HuH-7.5 (cell line): ENCODE measurements at places on chromosomes 5 and 9.

GRCh38 chr5:52751137-52751536 is 36.6 kb upstream of the ITGA1 start:
- DNase-seq, result no peak

- no peak for DNase-seq
These were observed 81.9 kb upstream of the SLC30A5 start for GRCh38 chr5:69011910-69012309.

DNA sequence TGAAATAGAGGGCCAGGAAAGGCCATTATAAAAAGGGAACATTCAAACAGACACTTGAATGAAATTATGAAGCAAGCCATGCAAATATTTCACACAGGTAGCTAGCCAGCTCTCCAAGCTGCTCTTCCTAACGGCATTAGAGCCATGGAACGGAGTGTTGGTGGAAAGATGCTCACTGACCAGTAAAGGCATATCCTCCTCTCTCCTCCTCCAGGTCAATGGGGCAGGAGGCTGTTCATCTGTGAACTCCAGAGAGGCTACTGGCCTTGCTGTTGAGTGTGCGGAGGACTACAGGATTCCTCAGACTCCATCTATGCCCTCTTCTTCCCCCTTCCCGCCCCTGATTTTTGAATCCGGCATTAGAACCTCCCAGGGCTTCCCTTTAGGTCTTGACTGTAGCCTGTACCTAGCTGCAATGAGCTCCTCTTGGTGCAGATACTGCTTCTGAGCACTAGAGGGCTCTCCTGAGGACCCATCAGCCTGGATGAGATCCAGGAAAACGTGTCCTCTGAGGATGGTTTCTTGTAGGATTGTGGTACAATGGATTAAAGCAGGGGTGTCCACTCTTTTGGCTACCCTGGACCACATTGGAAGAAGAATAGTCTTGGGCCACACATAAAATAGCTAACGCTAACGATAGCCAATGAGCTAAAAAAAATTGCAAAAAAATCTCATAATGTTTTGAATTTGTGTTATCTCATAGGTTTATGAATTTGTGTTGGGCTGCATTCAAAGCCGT is 162.2 kb downstream of the SREK1 start:
- DNase-seq, result peak; percentile 65

DNA sequence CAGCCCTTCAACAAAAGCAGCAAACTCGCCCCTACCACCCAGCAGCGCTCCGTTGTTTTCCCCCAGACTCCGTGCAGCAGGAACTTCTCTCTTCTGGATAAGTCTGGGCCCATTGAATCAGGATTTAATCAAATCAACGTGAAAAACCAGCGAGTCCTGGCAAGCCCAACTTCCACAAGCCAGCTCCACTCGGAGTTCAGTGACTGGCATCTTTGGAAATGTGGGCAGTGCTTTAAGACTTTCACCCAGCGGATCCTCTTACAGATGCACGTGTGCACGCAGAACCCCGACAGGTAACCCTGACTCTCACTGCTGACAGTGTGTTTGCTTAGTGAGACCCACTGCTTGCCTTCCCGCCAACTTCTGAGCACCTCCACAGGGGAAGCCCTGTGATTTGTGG is 81.8 kb downstream of the PRDM6 start:
- no peak for DNase-seq

DNA sequence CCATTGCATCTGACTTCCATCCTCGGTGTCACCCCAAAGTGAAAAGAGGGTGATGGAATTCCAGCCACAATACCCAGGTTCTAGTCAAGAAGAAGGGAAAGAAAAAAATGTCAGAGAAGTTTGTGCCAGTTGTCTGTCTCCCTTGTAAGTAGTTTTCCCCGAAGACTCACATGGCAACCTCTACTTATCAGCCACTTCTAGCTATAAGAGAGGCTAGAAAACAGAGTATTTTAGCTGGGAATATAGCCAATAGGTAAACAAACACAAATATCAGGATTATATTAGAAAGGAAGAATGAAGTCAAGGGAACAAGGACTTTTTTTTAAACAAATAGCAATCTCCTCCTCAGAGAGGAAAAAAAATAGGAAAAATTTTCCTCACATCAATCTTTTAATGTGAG is 12.2 kb upstream of the ISL1 start:
- no peak for DNase-seq

- DNase-seq, result no peak
These were observed 279.1 kb upstream of the IL12B start for GRCh38 chr5:159609359-159609758.

DNA sequence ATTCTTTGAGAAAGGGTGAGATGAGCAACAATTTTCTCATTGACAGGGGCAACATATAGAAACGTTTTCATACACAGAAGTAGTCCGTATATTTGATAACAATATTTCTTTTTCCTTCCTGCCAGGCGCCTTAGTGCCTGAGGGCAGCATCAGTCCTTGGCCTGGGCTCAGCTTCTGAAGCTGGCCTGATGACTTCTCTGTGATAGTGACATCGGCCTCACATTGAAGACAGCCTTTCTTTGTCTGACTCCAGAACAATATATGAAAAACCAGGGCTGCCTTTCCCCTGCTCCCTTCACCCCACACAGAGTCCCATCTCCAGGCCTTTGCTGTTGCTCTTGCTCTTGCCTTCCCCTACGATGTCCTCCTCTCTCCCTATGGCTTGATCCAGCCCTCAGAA is 24.1 kb upstream of the TCOF1 start:
- no peak for DNase-seq

- DNase-seq, result no peak
These were observed 20.1 kb downstream of the TMEM268 start for GRCh38 chr9:114631166-114631565.

DNA sequence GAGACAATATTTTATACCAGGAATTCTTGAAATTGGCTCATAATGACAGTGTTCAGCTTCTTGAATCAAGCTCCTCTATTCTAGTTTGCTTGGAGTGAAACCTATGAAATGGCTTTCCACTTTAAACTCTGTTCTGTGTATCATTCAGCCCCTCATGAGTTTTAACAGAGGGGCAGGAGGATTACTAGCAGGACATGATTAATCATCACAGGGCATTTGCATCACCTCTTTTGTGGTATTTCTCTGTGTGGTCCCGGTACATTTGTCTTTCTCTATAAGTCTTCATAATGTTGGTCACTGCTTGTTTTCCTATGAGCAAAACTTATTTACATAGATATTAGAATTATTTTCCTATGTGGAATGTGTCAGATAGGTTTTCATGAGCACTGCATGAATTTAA is 21.2 kb downstream of the CAST start:
- no peak for DNase-seq

- no peak for DNase-seq
These were observed 116.0 kb downstream of the TENT4A start for GRCh38 chr5:6829150-6829784.

DNA sequence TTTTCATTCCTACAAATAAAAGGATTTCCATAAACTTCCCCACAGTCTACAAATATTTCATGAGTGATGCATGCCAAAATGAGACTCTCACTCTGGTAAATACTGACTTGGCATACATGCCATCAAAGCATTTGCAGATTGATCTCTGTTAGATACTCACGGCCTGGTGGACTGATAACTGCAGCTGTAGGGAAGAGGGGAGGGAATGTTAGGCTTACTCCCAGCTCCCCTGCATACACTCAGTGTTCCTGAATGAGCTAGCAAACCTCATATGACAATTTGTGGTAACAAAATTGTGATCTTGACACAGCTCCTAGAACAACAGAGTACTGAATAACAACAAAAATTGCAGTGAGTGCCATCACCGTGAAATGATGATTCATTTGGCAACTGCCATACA is 435.3 kb downstream of the NR2F1-AS1 start:
- no peak for DNase-seq

- no peak for DNase-seq
These were observed 444.8 kb downstream of the ARHGEF28 start for GRCh38 chr5:74070766-74071165.

GRCh38 chr9:83061036-83061435 is 1.9 kb downstream of the RASEF start:
- DNase-seq, result no peak

DNA sequence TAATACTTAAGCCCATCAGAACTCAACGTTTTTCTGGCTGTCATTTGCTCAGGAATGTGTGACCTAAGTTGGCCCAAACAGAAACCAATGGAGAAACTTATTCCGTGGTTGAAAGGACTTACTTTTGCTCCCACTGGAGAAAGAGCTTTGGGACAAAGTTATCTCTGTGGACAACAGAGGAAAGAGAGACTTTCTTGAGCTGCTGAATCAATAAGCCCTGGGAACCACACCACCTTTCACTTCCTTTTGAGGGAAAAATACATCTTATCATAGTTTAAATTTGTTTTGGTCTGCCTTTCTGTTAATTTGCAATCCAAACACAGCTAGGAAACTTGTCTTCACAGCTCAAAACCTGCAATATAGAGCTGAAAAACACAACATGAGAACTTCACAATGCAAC is 62.8 kb upstream of the VCAN start:
- DNase-seq, result no peak

- no peak for DNase-seq
These were observed 199.1 kb downstream of the HINT1 start for GRCh38 chr5:130965920-130966319.

DNA sequence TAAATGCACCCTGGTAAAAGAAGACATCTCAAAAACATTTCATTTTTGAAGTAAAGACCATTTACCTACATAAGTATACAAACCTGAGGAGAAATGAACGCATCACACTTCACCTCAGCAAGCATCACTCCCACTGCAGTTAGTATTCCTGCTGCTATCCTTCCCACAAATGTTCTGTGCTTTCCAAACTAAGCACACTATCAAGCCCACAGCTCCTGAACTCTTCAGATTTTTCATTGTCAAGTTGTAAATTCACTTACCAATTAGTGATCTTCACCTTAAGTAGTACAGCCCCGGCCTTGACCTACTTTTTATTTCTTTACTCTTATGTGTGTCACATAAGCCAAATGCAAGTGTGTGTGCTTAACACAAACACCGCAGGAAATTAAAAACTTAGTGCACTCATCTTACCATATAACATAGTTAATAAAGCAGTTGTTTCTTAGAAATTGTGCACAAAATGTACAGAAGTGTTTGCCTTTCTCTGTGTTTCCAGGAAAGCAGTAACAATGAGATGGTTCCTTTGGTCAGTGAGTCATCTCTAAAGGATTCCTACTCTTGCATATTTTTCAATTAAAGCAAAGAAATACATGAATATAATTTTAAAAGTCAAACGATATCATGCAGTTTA is 169.4 kb downstream of the APBA1 start:
- no peak for DNase-seq

GRCh38 chr9:115211413-115212124 is 93.6 kb upstream of the TNC start:
- DNase-seq, result no peak

- no peak for DNase-seq
These were observed 27.9 kb downstream of the IPPK start for GRCh38 chr9:92642041-92642451.

DNA sequence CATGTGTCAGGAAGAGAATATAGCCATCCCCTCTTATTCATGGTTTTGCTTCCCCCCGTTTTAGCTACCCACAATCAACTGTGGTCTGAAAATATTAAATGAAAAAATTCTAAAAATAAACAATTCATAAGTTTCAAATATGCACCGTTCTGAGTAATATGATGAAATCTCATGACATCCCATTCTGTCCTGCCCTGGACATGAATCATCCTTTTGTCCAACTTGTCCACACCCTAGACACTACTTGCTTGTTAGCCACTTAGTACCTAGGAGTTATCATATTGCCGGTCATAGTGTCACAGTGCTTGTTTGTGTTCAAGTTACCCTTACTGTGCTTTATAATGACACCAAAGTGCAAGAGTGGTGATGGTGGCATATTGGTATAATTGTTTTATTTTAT is 113.5 kb downstream of the CAAP1 start:
- no peak for DNase-seq

GRCh38 chr9:88773627-88774244 is 217.5 kb upstream of the S1PR3 start:
- no peak for DNase-seq

DNA sequence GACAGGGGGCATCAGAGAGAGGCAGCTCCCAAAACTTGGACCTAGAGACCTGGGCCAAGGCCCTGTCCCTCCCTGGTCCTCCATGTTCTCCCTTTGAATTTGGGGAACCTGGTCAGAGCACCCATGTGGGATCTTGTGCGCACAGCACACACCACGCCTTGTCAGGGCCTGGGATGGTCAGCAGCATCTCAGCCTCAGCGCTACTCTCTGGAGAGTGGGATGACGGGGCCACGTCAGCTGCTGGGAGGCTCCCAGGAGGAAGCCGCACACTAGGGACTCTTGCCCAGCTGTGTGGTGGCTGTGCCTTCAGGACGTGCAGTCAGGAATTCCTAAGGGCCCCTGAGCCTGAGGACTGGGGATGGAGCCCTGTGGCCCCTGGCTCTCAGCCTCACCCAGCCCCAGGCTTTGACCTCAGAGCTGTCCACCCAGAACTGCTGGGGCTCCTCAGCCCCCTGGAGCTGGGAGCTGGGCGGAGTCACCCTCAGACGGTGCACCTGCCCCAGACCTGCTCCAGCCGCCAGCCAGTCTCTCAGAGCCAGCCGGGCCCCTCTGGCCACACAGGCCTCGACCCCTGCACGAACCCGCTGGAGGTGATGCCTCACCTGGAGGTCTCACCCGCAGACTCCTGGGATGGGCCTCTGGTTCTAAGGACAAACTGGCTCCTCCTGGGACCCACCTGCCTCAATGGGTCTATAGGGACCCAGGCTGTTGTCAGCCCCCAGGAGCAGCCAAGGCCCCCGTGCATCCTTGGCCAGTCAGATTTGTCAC is 38.3 kb upstream of the EGFL7 start:
- no peak for DNase-seq

DNA sequence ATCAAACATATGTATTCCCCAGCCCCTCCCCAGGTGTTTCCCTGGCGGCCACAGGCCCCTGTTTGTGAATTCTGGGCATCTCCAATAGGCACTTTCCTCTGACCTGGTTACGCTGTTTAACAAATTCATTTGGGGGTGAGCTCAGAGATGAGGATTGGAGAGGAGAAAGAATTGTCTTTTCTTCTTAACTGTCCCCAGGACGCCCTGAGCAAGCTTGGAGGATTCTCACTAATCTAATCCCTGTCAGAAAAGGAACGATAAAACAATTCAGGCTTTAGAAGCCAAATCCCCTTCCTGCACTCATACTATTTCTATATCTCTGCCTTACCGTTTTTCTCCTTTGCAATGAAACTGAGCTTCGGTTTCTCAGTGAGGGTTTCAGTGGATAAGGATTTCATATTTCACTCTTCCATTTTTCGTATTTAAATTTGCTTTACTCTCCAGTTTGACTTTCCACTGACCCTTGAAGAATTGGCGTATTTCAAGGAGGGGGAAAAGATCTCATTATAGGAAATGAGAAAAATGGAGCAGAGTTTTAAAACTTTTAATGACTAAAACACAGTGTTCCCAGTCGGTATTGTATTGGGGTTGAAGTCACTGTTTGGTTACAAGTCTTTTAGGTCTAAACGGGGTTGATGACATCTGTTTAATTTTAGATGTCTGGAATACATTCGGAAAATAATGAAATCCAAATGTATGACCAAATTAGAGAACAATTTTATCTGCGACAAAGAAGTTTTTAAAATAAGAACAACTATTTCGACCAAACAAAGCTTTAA is 180.1 kb downstream of the MACROH2A1 start:
- DNase-seq, result no peak

- no peak for DNase-seq
These were observed 45.6 kb downstream of the TLE4 start for GRCh38 chr9:79617395-79617794.
